ENCODE measurements at places on chromosomes 7 and 10. TPM values are rescaled to one million over a fixed set of nuclear protein-coding genes. Genes with fewer than 3 reads are reported as not detected.

DNA sequence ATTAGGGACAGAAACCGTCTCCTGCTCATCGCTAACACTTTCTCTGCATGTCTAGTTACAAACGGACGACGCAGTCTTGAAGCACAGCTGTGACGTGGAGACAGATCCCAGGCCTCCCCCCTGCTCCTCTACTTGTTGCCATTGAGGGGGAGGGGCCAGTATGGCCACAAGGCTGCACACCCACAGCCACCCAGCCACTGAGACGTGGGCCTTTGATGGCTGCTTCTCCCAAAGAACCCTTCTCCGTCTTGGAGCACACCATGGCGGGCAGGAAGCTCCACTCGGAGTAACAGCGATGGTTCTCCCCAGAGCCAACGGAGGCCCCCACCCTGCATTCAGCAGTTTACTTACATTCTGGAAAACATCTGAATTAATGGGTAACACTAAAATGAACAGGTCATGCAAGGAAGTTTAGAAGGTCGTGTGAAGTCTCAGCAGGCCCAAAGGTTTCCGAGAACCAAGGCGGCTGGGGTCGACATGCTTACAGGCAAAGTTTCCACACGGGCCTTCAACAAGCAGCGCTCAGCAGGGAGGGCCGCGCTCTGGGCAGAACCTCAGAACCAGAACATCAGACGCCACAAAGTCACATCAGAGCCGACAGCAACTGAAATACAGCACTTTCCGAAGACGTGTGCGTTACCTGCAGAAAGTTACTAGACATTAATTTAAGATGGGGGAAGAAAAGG, 169.6 kb downstream of the DIP2C start:
- DNase-seq, result no peak

KCNMA1 gene
- total RNA-seq, result 0.25 TPM

- no peak for DNase-seq
Observed at GRCh38 chr7:99258501-99258900, 14.1 kb upstream of the MYH16 start.

DNA sequence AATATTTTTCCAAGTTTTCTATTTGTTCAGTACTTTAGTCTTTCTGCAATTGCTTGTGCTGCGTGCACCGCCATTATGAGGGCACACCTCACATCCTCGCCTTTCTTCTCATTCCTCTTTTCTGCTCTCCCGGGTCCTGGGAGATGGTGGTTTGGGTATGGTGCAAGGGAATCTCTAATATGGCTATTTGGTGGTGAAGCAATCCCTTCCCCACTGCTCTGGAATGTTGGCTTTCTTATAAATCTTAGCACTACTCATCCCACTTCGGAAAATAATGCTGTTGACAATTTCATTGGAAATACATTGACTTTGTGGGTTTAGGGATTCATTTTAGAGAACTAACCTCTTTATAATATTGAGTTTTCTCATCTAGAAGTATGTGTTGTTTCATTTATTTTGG, 1.9 kb upstream of the GCK start:
- no peak for DNase-seq

DNA sequence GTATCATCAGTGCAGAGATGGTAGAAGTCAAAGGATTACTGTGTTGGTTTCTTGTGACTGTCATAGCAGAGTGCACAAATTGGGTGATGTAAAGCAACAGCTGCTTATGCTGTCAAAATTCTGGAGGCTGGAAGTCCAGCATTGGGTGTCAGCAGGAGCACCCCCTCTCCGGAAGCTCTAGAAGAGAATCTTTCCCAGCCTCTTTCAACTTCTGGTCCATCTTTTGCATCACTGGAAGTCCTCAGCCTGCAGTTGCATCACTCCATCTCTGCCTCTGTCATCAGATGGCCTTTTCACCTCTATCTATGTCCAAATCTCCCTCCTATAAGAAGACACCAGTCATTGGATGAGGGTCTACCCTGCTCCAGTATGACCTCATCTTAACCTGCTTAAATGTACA, 35.8 kb upstream of the GALNTL5 start:
- DNase-seq, result no peak
